Endothelial cell (in vitro differentiated cells): ENCODE measurements at places on chromosomes 12 and 14.

GRCh38 chr12:79737875-79738718 lies 47.3 kb upstream of the PAWR start:
- H3K27ac ChIP-seq, result no peak overlapping the region
- no peaks in the 10 kb centered on the region for H3K36me3 ChIP-seq
- peak; percentile 51 for DNase-seq
- no peaks in the 10 kb centered on the region for H3K4me1 ChIP-seq
- H3K27me3 ChIP-seq, result no peaks in the 10 kb centered on the region

DNA sequence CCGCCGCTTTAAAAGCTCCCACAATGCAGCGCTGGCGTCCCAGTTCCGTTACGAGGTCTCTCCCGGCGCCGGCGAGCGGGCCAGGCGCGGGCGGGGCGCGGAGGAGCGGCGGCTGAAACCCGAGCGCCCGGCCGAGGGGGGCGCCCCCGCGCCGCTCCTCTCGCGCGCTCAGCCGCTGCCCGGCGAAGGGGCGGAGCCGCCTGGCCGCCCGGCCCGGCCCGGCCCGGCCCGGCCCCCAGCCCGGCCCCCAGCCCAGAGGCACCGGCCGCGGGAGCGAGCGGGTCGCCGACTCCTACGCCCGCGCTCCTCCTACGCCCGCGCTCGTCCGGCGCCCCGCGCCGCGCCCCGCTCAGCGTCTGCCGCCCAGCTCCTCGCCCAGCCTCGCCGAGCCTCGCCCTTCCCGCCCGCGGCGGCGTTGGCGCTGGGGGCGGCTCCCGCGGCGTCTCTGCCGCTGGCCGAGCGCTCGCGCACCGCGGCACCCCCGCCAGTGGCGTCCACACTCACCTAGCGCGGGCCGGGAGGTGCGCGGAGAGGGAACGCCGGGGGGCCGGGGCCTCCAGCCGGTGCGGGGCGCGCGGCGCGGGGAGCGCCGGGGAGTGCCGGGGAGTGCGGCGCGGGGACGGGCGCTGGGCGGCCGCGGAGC lies at the start of gene RASSF8:
RASSF8 (plus strand) TSS at position 255 of the 643 bp plus-strand sequence. CDS start 96,662 bp downstream, outside the sequence.
- peaks cover 4% of the 10 kb centered on the region for H3K27me3 ChIP-seq
- peaks cover 30% of the 10 kb centered on the region for H3K4me1 ChIP-seq
- H3K36me3 ChIP-seq, result peaks cover 8% of the 10 kb centered on the region
- H3K4me3 ChIP-seq, result peak within 1 kb of the TSS; percentile 96
- peak within 1 kb of the TSS; percentile 91 for H3K27ac ChIP-seq

DNA sequence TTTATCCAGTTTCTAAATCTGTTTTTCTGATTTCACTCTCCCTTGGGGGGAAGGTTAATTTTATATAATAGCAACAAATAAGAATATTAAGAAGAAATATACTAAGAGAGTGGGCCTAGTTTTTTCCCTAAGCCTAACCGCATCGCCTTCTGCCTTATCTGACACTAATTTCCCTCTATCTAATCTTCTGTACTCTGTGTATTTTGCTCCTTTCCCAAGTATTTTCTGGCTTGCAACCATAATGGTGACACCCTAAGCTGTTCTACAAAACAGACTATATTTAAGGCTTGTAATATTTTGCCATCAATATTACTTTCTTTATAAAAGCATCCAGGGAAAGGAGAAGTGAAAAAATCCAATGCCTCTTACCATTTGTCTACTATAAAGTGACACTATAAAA lies 1168.8 kb downstream of the GALC start:
- no peak overlapping the region for H3K27ac ChIP-seq
- H3K4me1 ChIP-seq, result no peaks in the 10 kb centered on the region
- no peaks in the 10 kb centered on the region for H3K27me3 ChIP-seq
- H3K4me3 ChIP-seq, result no peak overlapping the region
- no peaks in the 10 kb centered on the region for H3K36me3 ChIP-seq

DNA sequence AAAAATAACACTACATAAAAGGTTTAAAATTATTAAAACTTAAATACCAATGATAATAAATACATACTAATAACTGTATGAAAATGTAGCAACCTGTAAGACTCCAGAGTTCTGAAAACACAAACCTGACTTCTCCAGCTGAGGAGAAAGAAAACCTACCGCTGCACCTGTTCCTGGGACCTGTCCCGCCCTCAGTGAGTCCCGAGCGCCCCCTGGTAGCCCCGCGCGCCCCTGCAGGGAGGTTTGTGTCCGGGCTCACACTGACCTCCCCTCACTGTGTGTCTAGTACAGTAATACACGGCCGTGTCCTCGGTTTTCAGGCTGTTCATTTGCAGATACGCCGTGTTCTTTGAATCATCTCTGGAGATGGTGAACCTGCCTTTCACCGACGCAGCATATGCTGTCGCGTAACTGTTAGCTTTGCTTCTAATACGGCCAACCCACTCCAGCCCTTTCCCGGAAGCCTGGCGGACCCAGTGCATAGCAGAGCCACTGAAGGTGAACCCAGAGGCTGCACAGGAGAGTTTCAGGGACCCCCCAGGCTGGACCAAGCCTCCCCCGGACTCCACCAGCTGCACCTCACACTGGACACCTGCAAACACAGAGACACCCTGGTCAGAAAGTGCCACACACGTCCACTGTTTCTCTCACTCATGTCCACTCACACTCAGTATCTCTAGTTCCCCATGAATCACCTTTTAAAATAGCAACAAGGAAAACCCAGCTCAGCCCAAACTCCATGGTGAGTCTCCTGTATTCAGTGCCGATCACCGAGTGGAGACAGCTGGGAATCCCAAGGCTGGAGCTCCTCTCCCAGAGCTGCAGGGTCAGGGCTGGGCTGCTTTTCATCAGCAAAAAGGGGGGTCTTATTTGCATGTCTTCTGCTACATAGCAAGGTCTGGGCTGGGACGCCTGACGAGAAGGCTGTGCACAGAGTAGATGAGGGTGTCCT lies 1276.3 kb downstream of the TMEM121 start:
- no peak for DNase-seq
- no peaks in the 10 kb centered on the region for H3K4me1 ChIP-seq
- peaks cover 4% of the 10 kb centered on the region for H3K27me3 ChIP-seq
- no peak overlapping the region for H3K27ac ChIP-seq
- no peak overlapping the region for H3K4me3 ChIP-seq

DNA sequence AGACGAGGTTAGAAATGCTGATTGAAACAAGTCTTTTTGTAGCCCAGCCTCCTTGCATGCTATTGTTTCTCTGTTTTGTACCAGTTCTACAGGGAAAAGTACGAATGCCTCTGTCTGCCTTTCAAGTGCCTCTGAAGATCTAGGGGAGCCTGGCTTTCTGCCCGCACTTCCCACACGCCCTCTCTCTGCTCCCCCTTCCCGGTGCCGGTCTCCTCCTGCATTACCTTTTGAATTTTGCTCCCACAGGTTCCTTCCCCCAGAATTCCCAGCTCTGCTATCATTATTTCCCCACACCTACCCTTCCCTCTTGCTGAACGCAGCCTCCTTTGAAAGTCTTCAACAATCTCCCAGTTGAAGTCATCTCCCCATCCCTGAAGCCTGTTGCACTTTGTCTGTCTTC lies 689.7 kb downstream of the BCL11B start:
- no peaks in the 10 kb centered on the region for H3K4me1 ChIP-seq
- no peak for DNase-seq
- H3K36me3 ChIP-seq, result no peaks in the 10 kb centered on the region
- no peak overlapping the region for H3K4me3 ChIP-seq
- peaks cover 6% of the 10 kb centered on the region for H3K27me3 ChIP-seq
- no peak overlapping the region for H3K27ac ChIP-seq

DNA sequence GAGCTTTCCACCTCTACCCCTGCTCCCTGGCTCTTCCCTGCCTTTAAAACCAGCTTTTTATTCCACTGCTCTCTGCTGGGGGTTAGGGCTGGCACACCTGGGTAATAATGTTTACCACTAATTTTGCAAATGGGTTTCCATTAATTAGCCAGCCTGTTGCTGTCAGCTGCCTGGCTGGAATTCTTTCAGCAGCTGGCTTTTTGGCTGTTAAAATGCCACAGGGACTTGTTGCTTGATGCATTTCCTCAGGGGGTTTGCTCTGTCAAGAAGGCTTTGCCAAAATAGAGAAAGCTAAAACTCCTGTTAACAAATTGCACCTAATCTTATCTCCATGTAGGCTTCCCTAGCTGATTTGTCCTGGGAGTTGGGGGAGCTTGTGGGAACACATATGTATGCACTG lies 51.8 kb upstream of the PSMC1 start:
- no peak overlapping the region for H3K27ac ChIP-seq
- H3K27me3 ChIP-seq, result no peaks in the 10 kb centered on the region
- no peak for DNase-seq
- peaks cover 6% of the 10 kb centered on the region for H3K36me3 ChIP-seq
- H3K4me1 ChIP-seq, result no peaks in the 10 kb centered on the region

DNA sequence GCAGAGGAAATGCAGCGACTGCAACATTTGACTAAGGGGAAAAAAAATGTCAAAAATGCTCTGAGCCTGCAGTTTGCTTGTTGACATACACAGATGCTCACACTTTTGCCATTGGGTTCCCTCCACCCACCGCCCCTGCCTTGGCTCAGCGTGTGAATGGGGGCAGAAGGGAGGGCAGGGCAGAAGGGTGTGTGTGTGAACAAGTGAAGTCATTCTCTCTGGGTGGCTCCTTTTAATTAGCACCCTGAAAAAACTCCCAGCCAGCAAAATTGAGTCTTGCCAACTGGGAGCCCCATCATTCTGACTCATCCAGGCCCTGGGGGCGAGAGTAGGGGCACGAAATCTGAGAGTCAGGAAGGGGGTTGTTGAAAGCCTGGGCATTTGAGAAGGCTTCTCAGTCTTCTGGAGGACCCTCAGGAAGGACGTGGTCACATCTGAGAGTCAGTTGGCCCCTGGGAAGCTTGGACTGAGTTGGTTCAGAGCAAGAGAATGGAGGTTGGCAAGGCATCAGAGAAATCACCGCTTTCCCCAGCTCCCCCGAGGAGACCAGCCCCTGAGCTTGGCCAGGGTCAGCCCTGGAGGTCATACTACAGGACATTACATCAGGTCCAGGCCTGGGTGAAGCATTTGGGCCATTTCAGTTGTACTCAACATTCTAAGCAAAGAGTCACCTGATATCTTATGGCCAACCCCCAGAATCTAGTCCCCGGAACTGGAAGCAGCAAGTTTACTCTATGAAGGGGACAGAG lies 22.7 kb upstream of the KRT78 start:
- no peak for DNase-seq
- no peak overlapping the region for H3K27ac ChIP-seq
- no peaks in the 10 kb centered on the region for H3K36me3 ChIP-seq
- no peak overlapping the region for H3K4me3 ChIP-seq

GRCh38 chr12:111597831-111598636 lies 1.1 kb downstream of the ATXN2 start:
- peaks cover 8% of the 10 kb centered on the region for H3K36me3 ChIP-seq
- peaks cover 19% of the 10 kb centered on the region for H3K4me1 ChIP-seq
- peaks cover 12% of the 10 kb centered on the region for H3K27me3 ChIP-seq
- peak; percentile 66 for DNase-seq
- peak overlapping the region; percentile 100 for H3K4me3 ChIP-seq

DNA sequence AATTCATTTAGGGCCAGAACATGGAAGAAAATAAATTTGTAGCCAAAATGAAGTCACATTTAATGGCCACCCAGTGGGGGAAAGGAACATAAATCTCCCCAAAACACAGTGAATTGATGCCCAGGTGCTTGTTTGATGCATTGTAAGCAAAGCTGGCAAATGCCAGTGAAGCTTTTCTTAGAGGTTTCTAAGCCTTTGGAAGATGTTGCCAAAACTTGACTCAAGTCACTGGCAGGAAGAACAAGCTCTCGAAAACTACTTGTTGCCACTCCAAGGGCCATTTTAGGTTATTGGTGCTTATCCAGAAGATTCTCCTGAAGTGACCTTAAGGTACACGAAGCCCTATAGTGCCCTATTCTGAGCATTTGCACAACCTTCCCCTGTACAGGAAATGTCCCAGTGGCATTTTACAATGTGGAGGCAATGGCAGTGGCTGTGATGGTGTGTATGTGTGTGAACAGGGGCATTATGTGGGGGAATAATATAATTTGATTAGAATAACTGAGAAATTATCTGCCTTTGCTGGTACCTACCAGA lies 89.5 kb upstream of the NOVA1 start:
- H3K36me3 ChIP-seq, result no peaks in the 10 kb centered on the region
- no peak overlapping the region for H3K27ac ChIP-seq
- no peak for DNase-seq
- H3K27me3 ChIP-seq, result no peaks in the 10 kb centered on the region

DNA sequence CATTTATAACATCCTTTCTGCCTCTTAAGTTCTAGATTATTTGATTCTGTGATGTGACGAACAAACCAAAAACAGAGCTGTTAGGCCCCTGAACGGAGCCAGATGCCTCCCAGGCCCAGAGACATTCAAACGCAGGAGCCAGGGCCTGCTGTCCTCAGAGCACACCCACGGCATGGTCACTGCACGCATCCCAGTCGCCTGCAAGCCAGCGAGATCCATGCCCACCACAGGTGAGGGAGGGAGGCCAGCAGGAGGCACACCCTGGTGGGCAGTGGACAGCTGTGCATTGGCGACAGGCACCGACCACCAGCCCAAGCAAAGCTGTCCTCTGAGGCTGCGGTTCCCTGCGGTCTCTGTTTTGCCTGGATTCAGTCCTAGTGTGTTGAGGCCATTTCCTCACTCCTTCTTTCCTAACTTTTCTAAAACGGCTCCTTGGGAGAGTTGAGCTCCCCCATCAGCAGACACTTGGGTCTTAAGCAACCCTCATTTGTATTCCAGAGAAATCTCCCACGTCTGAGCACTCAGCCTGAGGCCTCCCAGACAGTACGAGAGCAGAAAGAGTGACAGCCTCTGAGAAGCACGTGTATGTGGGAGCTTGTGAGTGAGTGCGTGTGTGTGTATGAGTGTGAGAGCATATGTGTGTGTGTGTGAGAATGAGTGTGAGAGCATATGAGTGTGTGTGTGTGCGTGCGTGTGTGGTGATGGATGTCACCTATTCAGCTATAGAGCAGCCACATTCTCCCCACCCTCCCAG lies 81.2 kb downstream of the CHGA start:
- no peak overlapping the region for H3K27ac ChIP-seq
- no peak for DNase-seq
- H3K4me3 ChIP-seq, result no peak overlapping the region
- no peaks in the 10 kb centered on the region for H3K36me3 ChIP-seq
- H3K27me3 ChIP-seq, result peaks cover 7% of the 10 kb centered on the region

GRCh38 chr14:54556535-54556934 lies 10.4 kb upstream of the SAMD4A start:
- H3K4me3 ChIP-seq, result no peak overlapping the region
- H3K27me3 ChIP-seq, result no peaks in the 10 kb centered on the region
- H3K4me1 ChIP-seq, result peaks cover 7% of the 10 kb centered on the region
- H3K27ac ChIP-seq, result no peak overlapping the region
- H3K36me3 ChIP-seq, result no peaks in the 10 kb centered on the region

DNA sequence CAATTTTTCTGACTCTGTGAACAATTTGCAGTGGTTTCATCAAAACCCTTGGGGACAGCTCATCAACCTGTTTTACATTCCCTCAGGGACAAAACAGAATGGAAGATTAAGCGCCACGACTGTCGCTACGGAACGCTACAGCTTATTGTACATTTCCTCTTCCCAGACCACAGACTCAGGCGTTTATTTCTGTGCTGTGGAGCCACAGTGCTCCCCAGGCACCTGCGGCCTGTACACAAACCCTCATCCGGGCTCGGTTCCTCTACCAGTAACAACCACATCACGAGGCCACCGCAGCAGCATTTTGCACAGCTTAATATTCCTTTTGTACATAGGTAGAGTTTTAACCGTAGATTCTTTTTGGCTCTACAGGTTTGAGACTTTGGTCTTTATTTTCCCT lies 397.4 kb upstream of the OR4E1 start:
- H3K27ac ChIP-seq, result no peak overlapping the region
- H3K4me3 ChIP-seq, result no peak overlapping the region
- no peaks in the 10 kb centered on the region for H3K36me3 ChIP-seq
